ENCODE measurements at places on chromosomes 5 and 9. TPM values are rescaled to one million over a fixed set of nuclear protein-coding genes. Genes with fewer than 3 reads are reported as not detected.
A peak's percentile ranks its signal among the peaks of the same experiment; 100 is the strongest.

TPPP gene
- polyA plus RNA-seq = 4.2 TPM

F12 gene
- 22.1 TPM for polyA plus RNA-seq

RPL12 gene
- polyA plus RNA-seq = 1,650 TPM

DDX4 gene
- polyA plus RNA-seq = not detected

NPR3 gene
- 19.3 TPM for polyA plus RNA-seq

IRX2 gene
- 30.3 TPM for polyA plus RNA-seq

EPB41L4B gene
- polyA plus RNA-seq = 14.9 TPM

TMEM215 gene
- 0.05 TPM for polyA plus RNA-seq

MCTP1 gene
- 5.6 TPM for polyA plus RNA-seq

HOMER1 gene
- 21.1 TPM for polyA plus RNA-seq

PTGDS gene
- polyA plus RNA-seq = 52.6 TPM

CCL27 gene
- 0.95 TPM for polyA plus RNA-seq

IL33 gene
- 8.4 TPM for polyA plus RNA-seq

DNA sequence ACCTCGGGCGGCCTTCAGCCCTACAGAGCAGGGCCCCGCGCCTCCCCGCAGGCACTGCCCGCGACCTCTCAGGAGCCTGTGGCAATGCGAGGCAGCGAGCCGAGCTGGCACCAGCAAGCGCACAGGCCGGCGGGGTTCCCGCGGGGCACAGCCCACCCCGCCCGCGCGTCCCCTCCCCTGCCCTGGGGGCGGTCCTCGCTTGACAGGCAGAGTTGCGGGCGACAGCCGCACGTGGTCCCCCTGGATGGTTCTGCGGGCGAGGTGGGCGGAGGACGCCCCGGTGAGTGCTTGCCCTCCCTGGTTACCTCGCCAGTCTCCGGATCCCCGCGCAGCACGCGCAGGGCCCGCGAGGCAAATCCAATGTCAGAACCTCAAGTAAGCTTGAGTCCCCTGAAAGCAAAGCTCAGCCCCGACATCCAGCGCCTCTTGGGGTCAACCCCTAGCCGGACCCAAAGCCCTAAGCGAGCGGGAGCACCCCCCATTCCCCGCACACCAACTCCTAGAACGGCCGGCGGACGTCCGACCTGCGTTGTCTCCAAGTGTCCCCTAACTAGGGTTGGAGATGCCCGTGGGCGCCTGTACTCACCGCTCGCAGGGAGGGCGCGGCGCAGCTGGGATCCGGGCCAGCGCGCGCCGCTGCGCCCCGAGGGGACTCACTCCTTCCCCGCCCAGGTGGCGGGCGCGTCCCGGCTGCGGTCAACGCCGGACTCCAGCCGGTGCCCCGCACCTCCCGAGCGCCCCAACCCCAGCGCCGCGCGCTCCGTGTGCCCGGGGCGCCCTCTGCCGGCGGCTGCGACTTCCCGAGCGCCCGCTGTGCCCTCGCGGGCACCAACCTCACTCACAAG lies at the start of gene DRD1:
DRD1 (minus strand) TSS at position 123 of the 845 bp plus-strand sequence. CDS start 1,083 bp downstream, outside the sequence.
- DNase-seq = peak; percentile 28

- DNase-seq = no peak
Measured at GRCh38 chr9:134401391-134401790, 75.1 kb downstream of the RXRA start.

GRCh38 chr5:138611678-138612218 lies 36.5 kb upstream of the HSPA9 start:
- no peak for DNase-seq

- peak; percentile 9 for DNase-seq
Measured at GRCh38 chr9:32525709-32526030, 326 bp downstream of the RIGI start.

DNA sequence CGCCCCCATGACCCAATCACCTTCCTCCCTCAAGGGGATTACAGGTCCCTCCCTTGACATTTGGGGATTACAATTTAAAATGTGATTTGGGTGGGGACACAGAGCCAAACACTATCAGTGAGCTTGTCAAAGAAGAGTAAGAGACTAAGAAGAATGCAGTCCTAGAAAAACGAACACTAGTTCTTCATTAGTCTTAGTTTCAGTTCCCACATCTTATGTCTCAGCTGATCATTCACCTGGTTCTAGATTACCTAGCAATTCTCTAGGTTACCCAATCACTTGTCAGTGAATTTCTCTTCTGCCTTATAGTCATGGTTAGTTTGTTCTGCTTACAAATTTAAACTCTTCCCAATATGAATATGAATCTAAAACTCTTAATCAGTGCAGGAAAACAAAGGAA lies 251.5 kb downstream of the COX7C start:
- DNase-seq = no peak

- no peak for DNase-seq
Measured at GRCh38 chr5:110038297-110038997, 348.7 kb downstream of the MAN2A1 start.

DNA sequence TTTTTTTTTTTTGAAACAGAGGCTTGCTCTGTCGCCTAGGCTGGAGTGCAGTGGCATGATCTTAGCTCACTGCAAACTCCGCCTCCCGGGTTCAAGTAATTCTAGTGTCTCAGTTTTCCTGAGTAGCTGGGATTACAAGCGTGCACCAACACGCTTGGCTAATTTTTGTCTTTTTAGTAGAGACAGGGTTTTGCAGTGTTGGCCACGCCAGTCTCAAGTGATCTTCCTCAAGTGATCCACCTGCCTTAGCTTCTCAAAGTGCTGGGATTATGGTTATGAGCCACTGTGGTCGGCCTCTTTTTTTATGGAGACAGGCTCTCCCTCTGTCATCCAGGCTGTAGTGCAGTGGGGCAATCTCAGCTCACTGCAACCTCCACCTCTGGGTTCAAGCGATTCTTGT lies 82.9 kb downstream of the RAB24 start:
- no peak for DNase-seq

DNA sequence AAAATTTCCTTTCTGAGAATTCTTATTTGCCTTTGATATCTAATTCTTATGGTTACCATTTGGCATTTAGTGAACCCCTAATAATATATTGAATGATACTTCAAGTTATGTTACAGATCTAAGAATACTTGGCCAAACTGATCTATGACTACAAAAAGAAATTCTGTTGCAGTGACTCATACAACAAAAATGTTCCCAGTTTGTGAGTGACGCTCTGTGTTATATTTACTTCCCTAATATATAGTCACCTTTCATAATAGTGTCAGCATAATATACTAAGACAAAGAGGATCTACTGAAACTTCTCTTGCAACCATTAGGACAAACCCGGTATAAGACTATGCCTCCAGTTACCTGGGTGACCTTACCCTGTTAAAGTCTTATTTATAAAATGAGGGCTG lies 216.9 kb upstream of the TLX3 start:
- DNase-seq = no peak

- DNase-seq = no peak
Measured at GRCh38 chr5:944992-945685, 52.5 kb downstream of the TRIP13 start.

GRCh38 chr5:177611446-177612214 lies 11.7 kb downstream of the B4GALT7 start:
- no peak for DNase-seq

DNA sequence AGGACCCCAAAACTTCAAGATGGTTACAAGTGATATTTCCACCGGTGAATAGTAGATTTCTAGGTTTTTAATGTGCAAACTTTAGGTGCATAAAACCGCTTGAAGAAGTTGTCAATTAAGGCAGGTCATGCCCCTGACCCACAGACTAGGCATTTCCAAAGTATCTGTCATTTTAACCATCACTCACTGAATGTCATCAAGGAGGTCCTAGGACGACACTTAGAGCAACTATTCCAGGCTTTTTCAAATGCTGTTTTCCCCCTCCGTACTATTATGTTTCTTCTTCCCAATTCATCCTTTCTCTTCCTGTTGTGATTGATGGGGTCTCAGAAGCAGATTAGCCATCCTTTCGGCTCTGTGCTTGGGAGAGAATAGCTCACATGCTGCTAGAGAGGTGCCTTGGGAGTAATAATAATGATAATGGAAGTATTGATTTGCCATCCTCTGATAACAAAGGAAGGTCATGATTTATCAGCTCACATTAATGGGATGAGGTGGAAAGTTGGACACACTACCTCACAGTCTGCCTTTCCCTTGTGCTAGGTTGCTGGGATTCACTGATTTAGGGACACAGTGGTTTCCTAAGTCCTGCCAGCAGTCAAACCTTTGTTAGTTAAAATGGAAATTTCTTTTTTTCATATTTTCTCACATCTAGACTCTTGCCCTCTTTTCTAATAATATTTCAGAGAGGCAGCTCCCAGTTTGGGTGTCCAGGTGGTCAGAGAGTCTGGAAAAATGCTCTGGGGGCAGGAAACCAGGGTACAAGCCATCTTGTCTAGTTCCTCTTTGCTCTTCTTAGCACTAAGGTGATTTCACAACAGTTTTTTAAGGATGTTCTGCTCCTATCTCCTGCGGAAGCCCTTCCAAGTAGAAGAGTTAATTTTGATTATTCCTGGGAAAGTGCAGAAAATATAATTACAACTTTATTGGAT lies 67.0 kb downstream of the PTTG1 start:
- no peak for DNase-seq

- DNase-seq = no peak
Measured at GRCh38 chr9:78899006-78899405, 602.1 kb downstream of the PSAT1 start.

DNA sequence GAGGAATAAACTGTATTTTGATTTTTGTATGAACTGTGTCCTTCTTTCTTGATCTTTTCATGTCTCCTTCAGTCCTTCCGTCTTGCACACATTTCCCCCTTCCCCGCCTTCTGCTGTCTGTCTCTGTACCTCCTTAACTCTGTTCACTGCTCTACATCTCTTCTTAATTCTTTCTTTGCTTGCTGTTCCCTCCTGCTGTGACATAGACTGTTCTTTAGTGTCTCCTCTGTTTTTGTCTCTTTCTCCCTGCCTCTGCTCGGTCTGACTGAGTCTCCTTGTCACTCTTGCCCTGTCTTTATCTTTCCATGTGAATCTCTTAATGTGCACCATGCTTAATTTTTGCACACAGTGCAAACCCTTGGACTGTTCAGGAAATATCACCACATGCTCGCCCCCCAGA lies 113.0 kb downstream of the TRIM32 start:
- no peak for DNase-seq

- no peak for DNase-seq
Measured at GRCh38 chr9:134560206-134560605, 81.4 kb upstream of the COL5A1 start.

- no peak for DNase-seq
Measured at GRCh38 chr5:98455665-98456064, 317.8 kb upstream of the RGMB start.

- DNase-seq = no peak
Measured at GRCh38 chr5:135826221-135826525, 8.3 kb upstream of the SLC25A48 start.

DNA sequence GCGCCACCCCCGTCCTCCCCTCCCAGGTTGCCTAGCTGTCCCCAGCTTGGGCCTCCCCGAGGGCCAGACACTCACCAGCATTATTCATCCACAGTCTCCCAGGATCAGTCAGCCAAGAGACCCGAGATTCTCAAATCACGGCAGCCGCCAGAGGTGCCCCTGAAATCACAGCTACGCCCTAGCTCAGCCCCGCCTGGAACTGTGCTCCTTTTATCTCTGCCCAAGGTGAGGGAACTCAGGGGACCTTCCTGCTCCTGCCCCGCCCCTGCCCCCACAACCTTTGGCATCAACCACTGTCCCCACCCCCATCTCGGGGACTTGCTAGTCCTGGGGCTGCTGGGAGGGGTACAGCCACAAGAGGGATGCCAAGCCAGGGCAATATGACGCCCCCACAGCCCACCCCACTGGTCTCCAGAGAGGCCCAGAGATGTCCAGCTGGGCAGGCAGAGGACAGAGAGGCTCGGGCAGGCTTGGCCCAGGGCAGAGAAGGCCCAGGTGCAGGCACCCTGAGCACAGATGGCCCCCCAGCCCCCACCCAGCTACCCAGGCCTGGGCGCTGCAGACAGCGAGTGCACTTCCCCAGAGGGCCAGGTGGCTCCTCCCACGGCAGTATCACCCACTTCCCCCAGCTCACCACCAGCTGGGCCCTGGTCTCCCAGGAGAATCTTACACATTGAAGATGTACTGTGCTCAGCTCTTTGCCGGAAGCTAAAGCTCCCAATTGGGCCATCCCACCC lies at the start of gene FUT7:
FUT7 (minus strand) TSS at position 185 of the 737 bp plus-strand sequence; CDS start at position 88, 97 bp downstream.
- no peak for DNase-seq

- no peak for DNase-seq
Measured at GRCh38 chr9:20683351-20684034, 566 bp upstream of the FOCAD start.

DNA sequence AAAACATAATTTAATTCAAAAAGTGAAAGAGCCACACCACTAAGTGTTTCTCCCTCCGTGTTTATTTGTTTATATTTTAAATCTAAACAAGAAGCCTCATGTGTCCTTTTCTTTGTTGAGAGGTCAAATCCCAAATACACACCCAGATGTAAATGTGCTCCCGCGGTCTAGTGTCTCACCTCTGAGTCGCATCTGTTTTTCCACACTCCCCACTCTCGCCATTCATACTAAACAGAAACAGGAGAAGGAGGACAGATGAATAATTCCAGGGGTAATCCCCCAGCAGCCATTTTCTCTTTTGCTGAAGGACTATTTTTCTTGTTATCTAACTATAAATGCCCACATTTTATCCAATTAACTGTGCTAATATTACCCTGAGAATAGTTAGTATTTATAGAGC lies 361.6 kb upstream of the RIOK2 start:
- DNase-seq = no peak

DNA sequence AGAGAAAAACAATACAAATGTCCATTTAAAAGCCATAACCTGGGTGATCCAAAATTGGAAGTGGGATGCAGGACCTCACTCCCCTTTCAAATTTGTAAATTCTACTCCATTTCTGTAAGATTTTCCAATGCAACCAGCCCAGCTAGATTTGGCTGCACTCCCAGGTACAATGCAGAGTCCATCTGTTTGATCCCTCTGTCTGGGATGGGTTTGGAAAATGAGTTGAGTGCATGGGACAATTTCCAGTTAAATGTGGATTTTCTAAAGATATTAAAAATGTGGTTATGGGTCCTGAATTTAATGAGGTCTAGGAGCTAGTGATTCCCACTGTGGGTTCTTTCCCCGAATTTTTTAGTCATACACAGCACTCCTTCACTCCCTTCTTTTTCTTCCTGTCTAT lies 104.0 kb upstream of the ATP10B start:
- no peak for DNase-seq

DNA sequence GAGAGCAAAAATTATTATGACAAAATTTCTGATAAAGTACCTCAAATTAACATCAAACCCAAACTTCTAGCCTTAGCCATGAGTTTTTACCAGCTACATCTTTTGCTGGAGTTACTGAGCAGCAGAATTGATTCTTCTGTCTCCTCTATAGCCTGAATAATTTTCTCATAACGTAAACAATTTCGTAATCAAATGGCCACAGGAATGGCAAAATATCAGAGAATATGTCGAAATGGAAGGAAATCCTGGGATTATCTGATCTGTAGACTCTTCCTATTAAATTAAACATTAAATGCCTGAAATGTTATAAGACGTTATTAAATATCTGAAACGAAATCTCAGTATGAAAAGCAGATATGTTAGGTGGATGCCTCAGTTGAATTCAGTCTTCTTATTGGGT lies 41.1 kb downstream of the LURAP1L start:
- DNase-seq = no peak

DNA sequence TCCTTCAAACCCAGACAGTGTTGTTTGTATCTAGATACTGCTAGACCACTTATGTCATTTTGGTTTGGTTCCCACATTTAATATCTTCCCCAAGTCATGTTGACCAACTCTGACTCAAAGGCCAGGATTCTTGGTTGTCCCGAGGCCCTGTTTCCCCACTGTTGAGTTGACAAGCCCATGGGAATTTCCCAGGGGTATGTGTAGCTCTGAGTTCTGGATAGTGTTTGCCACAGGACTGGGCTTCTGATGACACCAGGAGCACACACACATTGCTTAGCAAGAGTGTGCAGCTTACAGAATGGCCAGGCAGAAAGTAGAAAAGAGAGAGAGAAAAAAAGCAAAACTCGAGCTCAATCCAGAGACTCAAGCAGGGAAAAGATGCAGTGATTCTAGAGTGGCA lies 214.4 kb downstream of the NXNL2 start:
- no peak for DNase-seq

Measured in renal pelvis (tissue), 12 donors.